Bone marrow (tissue), 2 donors: ENCODE measurements at places on chromosomes 1 and 21.

DNA sequence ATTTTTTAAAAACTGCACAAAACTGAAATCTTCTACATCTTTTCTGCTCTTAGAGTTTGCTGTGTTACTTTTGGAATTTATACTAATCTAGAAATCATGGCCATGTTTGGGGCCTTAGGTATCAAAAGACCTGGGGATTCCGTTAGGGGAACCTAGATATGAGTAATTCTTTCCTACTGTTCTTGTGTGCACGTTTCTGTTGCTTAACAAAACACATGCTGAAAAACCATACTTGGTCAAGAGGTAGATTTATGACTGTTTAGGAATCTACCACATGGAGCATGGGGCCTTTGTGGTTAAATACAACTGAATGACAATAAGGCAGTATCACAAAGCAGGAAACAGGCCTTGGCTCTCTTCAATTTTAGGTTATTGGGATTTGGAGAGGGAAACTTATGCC is 291.9 kb upstream of the USP25 start:
- DNase-seq = no peak

- no peak for DNase-seq
These were observed 126.0 kb upstream of the UBE2U start for GRCh38 chr1:64077281-64077940.

DNA sequence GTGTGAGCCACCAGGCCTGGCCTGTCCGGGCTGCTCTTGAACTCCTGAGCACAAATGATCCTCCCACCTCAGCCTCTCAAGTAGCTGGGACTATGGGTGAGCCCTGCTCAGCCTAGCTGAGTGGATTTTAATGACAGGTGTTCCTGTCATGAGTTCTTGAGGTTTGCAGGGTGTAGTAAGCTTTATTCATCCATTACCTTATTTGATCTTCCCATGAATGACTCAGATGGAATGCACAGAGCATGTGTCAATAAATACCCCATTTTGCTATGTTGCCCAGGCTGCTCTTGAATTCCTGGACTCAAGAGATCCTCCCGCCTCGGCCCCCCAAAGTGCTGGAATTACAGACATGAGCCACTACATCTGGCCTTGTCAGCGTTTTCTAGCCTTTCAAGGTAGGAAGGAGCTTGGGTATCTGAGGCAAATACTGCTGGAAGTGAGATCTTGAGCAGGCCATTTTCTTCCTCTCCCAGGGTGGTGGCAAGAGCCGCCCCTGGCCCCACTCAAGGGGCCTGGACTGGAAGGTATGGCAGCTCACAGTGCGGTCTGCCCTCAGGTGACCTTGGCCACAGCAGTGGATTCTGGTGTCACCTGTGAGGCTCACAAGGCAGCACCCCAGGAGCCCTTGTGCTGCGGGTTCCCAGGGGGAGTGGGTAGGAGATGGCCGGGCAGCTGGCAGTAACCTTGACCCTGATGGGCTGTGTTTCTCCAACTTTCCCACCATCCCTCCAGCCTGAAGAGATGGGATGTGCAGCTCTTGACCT is 20.0 kb downstream of the PIK3CD start:
- no peak for DNase-seq

DNA sequence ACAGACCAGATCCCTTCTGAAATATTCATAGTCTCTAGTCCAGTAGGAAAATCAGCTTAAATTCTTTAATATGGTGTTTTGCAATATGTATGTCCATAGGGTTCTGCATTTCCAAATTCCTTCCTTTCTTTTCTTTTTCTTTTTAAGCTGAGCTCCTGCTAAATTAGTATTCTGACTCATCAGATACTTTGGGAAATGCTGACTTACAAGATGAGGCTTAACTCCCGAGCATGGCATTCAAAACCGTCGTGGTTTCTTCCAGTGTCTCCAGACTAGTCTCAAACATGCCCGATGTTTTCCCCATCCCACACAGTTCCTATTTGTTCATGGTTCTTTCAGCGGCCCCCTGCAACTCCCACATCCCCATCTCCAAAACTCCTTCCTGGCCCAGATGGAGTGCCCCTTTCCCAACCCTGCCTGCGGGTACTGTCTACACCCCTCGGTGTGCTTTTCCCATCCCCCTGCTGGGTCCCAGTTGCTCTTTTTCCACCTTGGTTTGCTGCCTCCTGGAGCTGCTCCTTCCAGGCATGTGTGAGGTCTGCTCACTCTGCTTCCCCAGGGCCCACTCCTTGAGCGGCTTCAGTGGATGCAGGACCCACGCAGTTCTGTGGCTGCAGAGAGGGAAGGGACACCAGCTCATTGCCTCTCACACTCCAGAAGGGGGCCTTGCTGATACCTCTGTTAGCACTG is 19.5 kb upstream of the ETV3 start:
- DNase-seq = no peak
